Activated CD8-positive, alpha-beta memory T cell treated with anti-CD3 and anti-CD28 coated beads for 1 hour (primary cell): ENCODE measurements at places on chromosomes 5 and 9.

DNA sequence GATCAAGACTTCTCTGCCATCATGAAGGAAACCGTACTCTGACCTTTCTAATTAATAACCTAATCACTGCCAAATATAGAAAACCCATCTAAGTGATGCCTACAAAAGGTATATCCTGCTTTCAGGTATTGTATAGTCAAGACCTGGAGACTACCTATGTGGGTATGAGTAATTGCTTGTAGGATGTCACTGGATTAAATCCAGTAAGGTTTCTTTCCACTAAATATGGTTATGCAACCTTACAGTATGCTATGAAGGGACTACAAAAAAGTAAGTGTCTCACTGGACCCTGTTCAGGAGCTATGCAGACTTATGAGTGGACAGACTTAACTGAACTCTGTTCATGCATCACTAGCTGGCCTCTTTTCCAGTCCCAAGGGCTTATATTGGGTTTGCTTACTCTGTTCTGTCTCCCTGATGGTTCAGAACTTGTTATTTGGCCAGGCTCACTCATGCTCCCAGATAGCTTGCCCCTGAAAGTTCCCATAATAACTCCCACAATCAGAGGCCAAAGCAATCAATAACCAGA lies 51.1 kb downstream of the PDE6A start:
- no peak for DNase-seq

DNA sequence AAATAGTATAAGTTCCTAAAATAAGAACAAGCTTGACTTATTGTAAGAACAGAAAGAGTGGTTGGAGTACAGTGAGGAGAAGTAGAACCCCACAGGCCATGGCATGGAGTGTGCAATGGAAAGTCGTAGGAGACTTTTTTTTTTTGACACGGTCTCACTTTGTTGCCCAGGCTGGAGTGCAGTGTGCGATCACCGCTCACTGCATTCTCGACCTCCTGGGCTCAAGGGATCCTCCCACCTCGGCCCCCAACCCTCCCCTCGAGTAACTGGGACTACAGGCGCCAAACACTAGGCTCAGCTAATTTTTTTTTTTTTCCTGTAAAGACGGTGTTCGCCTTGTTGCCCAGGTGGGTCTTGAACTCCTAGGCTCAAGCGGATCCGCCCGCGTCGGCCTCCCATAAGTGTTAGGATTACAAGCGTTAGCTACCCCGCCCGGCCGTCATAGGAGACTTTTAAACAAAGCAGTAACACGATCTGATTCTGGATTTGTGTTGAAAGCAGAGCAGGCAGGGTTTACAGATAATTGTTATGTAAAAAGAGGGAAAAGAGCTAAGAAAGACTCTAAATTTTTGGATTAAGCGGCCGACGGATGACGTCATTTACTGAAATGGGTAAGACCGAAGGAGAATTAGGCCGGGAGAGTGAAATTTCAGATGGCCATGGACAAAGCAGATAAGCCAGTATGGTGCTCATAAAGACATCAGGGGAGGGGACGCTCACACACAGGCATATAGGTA lies 752 bp downstream of the TSTD2 start:
- DNase-seq, result peak; percentile 3

DNA sequence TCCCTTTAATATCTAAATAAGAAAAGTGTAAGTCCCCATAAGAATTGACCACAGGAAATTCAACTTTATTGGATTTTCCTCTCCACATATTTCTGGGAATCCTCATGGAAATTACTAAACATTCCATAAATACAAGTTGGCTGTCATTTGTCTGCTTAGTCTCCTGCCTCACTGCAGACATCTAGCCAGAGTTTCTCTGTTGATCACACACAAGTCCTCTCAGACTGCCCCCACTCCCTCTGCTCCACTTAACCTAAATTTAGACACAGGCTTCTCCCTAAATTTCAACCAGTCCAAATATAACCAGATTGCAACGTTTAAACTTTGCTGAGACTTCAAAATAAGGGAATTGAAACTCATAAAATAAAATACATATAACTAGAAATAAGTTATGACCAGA lies 982.1 kb downstream of the DTWD2 start:
- DNase-seq, result no peak

- DNase-seq, result no peak
Observed at GRCh38 chr5:127892467-127893207, 189.4 kb downstream of the CCDC192 start.

DNA sequence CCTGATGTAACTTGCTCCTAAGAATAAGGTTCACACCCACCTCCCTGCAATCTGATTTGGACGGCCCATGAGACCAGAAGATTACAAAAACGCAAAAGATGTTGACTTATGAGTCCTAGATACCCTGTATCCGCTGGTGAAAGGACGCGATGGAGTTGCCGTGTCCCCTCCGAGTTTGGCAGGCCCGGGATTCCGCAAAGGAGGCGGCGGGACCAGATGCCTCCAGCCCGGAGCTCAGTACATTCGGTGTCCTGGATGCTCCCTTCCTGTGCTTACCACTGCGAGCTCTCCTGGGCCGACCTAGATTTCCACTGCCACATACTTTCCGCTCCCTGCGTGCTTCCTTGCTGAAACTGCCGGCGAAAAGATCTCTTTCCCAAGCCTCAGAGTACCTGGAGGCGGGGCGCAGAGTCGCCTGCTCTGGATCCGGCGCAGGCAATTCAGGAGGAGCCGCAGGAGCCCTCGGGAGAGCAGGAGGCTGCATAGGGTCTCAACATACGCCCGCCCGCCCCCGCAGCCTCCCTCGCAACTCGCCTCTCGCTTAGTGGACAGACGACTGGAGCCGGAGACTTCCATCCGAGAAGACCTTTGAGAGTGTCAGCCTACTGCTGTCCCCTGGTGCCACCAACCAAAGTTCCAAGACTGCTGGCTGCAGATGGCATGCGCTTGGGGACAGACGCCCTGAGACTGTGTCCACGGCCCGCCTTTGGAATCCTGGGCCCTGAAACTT lies 39.8 kb downstream of the ANXA2R start:
- DNase-seq, result no peak
